ENCODE measurements at places on chromosomes 2 and 18.

- DNase-seq = peak; percentile 24
Measured at GRCh38 chr18:11310476-11311086, 161.2 kb upstream of the PIEZO2 start.

DNA sequence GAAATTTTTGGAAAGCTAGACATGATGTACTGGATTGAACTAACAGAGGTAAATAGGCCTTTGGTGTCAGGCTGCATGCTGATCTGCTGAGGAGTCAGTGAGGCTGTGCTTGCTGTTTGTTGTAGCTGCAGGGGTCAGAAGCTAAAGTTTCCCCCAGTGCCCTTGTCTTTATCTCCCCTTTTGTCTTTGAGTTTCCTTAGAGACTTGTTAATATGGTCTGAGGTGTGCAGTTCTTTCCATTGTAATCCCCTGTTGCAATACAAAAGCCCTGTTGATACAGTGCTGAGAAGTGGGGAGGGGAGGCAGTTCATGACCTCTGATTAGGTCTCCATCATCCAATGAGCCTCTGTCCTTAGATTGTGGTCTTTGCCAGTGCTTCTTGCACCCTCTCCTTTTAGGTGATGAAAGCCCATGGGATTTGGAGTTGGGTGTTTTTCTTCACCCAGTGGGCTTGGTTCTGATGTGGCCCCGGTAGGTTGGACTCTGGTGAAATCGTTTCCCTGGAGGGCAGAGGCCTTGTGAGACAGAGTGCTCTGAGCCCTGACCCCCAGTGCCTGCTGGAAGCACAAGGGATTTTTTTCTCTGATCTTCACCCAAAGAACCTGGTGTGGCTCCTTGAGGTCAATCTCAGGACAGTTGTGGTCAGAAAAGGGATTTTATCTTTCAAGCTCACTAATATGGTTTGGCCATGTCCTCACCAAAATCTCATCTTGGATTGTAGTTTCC is 163.1 kb downstream of the TMEM18 start:
- DNase-seq = no peak

DNA sequence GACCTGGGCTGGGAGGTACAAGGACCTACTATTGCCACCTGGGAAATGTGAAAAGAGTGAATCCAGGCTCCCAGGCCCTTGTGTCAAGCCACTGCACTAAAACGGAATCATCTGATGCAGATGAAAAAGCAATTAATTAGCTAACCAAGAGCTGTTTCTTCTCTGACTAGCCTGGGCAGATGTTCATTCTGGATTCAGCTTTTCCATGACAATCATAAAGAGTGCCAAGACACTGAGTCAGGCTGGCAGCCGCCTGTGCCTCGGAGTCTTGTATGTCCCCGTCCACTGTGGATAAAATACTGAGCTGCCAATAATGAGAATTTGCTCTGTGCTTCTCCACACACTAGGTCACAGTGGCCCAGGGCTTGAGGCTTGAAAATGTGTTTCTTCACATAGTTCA is 21.7 kb upstream of the LCLAT1 start:
- no peak for DNase-seq

GRCh38 chr2:13480057-13480456 is 763.3 kb downstream of the TRIB2 start:
- DNase-seq = no peak

DNA sequence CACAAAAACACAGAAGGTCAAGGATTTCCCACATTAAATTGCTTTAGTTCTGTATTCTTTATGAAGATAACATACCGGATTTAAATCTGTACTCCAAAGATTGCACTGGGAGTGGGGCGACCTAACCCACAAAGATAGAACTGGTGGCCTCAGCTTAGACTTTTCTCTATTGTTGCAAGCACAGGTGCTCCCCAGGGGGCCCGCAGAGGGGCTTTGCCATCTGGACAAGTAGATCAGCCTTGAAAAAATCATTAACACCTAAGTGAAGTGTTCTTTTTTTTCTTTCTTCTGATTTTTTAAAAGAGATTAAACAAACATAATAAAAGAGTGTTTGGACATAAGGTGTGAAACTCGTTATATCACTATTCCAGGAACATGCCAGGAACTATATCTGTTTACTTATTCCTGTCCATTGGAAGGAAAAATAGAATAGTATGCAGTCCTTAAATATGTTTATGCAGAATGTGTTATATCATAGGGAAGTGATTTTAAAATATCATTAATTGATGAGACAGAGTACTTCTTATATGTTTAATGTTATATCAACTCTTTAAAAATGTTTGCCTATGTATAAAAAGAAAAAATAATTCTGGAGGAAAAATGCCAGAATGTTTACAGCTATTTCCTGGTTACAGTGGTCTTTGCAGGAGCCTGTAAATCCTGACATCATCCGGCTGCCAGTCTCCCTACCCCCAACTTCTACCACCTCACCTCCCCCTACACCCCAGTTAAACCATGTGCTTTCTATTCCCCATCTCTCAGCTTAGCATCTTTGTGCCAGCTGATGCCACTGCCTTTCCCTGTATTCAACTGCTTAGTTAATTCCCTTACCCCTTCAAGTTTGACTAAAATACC is 679.2 kb downstream of the CNTNAP5 start:
- DNase-seq = no peak

DNA sequence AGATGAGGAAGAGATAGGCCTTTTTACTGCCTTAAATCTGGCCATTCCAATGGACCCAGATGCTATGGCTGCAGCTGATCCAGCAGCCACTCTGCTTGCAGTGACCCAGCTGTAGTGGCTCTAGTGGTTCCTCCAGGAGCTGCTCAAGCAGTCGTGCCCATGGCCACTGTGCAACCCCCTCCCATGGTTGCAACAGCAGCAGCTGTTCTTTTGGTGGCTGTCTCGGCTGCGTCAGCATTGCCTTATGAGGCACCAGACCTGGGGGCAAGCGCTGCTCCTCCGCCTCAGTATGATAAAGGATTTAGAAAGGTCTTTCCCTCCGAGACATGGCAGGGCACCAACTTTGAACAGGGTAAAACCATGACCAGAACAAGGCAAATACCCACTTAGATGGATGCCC is 384.9 kb upstream of the DCC start:
- DNase-seq = no peak

DNA sequence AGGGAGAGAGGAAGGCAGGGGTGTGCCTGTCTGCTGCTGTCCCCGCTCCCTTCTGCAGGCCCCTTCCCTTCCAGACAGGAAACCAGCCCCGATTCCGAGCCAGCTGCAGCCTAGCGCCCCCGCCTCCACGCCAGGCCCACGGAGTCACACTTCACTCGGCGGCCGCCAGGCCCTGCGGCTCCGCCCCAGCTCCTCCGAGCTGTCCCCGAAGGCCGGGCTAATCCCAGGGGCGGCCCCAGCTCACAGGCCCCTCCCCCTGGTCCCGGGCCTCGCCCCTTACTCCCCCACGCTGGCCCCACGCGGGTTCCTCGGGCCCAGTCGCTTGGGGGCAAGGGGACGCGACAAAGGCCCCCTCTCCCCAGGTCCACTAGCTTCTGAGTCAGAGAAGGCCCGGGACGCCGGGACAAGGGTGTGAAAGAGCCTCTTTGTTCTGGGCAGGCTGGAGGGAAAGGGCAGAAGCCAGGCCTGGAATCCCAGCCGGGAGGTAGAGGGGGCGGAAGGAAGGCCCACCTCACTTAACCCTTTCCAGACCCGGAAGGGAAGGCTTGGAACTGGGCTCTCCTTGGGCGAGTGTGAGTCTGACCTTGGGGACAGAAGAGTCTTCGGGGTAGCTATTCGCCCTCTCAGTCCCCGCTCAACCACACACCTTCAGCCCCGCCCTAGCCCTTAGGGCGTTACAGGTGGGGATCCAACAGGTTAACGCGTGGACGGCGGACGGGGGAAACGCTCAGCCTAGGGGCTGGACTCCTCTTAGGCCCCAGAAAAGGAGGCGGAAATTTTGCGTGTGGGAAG is 1.2 kb downstream of the RTKN start:
- DNase-seq = peak; percentile 52

DNA sequence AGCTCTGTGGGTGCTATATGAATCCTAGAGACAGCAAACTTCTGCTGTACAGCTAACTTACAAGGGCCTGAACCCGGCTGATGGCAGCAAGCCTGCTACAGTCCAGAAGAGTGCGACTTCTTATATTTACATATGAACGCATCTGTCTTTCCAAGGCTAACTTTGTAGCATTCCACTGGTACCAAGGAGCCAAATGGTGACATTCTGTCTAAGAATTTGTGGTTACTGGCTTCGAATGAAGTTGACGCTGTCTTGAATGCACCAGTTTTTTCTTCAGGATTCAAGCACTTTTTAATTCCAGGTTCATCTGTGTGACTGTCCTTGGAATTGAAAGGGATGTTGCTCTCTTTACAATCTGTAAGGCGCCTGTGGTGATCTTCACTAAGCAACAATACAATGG is 42.4 kb downstream of the THUMPD2 start:
- DNase-seq = no peak

DNA sequence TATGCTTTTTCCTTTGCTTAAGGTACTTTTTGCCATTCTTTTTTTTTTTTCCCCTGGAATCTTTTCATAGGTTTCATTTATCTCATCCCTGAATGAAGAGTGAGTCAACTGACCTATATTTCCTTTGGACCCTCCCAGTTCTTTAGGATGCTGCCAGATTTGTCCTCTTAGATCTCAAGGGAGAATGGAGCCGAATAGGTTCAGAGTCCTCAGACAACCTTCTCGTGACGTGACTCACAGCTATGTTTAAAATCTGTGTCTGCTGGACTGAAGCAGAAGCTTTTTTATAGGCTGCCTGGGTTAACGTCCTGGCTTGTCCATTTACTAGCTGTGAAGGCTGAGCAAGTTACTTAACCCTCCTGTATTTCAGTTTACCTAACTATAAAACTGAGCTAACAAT is 358.6 kb downstream of the DLGAP1 start:
- DNase-seq = no peak

GRCh38 chr2:69109255-69109654 is 96.3 kb downstream of the ANTXR1 start:
- DNase-seq = no peak

- DNase-seq = no peak
Measured at GRCh38 chr2:29456429-29456828, 341.2 kb downstream of the CLIP4 start.

- DNase-seq = no peak
Measured at GRCh38 chr2:59724746-59725145, 828.7 kb downstream of the BCL11A start.

DNA sequence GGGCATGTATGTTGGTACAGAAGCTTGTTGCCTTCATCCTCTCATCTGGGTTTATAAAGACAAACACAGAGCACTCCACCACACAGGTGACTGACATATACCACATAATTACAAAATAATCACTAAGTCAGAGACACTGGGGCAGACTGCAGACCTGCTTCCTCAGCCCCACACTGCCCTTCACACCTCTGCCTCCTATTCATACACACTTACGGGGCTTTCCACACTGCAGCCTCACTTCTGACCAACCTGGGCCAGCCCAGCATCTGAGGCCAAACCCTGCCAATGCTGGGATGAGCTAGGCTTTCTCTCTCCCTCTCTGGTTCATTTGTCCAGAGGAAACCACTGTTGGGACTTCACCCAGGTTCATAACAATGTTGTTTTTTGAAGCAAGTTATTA is 4.5 kb downstream of the EMX1 start:
- no peak for DNase-seq

GRCh38 chr2:88227446-88227845 is 57.3 kb downstream of the THNSL2 start:
- DNase-seq = no peak

DNA sequence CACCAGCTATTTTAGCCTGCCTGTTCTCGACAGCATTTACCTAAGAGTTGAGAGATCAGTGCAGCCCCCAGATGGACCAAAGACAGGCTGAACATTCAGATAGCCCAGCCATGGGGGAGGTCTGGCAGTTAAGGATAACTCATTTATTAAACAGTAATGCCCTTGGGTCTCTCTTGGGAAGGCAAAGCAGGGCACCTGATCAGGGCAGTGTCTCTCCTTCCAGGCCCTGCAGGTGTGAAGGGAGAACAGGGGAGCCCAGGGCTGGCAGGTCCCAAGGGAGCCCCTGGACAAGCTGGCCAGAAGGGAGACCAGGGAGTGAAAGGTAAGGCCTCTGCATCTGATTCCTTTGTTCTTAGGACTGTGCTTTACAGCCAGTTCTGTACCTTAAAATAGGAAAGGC is 49.6 kb downstream of the MARCO start:
- no peak for DNase-seq

- no peak for DNase-seq
Measured at GRCh38 chr18:25061395-25061794, 290.6 kb downstream of the ZNF521 start.

- DNase-seq = peak; percentile 21
Measured at GRCh38 chr2:15038366-15039364, 406.1 kb downstream of the LRATD1 start.

GRCh38 chr2:230874456-230874855 is 9.7 kb downstream of the ITM2C start:
- no peak for DNase-seq

GRCh38 chr2:225031599-225031998 is 10.7 kb downstream of the DOCK10 start:
- no peak for DNase-seq

All from stimulated activated CD4-positive, alpha-beta T cell treated with anti-CD3 and anti-CD28 coated beads, Interleukin-4, amount 100 ng/mL, for 48 hours (primary cell).